ENCODE measurements at places on chromosomes 11 and 22. TPM values are rescaled to one million over a fixed set of nuclear protein-coding genes. Genes with fewer than 3 reads are reported as not detected.

C11orf86 gene
- total RNA-seq = not detected

CDK2AP2 gene
- total RNA-seq = 18.5 TPM

RAC2 gene
- 16.6 TPM for total RNA-seq

OTOG gene
- total RNA-seq = under 0.01 TPM

KRTAP5-2 gene
- total RNA-seq = not detected

ZDHHC8 gene
- total RNA-seq = 4.3 TPM

OR4D5 gene
- not detected for total RNA-seq

GVQW3 gene
- 0.43 TPM for total RNA-seq

DTX4 gene
- total RNA-seq = 2.9 TPM

CARD18 gene
- total RNA-seq = not detected

EEF1G gene
- total RNA-seq = 1,841 TPM

SLC43A1 gene
- 1.2 TPM for total RNA-seq

FAM181B gene
- 3.2 TPM for total RNA-seq

TRIM48 gene
- not detected for total RNA-seq

OR56A3 gene
- total RNA-seq = not detected

SNU13 gene
- 94.7 TPM for total RNA-seq

GLYATL2 gene
- total RNA-seq = 0.24 TPM

TRIM34 gene
- 9.6 TPM for total RNA-seq

Data from tracheal epithelial cell (primary cell).